ENCODE measurements at places on chromosomes 11 and 22. TPM values are rescaled to one million over a fixed set of nuclear protein-coding genes. Genes with fewer than 3 reads are reported as not detected.
A peak's percentile ranks its signal among the peaks of the same experiment; 100 is the strongest.

Gene EHF
- total RNA-seq = 342 TPM

DNA sequence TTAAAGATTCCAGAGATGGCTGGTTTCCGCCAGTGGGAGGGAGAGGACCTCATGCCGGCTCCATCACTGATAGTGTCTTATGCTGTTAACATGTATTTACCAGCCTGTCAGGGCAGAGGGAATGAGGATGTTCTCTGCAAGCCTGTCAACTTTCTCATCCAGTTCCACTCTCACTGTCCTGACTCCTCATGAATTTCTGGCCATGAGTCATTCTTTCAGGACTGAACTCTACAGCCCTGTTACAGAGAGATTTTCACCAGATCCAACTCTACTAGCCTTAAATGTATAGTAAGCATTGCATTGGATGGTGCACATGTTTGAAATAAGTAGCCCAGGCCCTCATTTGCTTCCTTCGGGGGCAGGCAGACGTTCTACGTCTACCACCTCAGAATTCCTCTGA is 387.7 kb downstream of the TMEM135 start:
- ATAC-seq = no peak

DNA sequence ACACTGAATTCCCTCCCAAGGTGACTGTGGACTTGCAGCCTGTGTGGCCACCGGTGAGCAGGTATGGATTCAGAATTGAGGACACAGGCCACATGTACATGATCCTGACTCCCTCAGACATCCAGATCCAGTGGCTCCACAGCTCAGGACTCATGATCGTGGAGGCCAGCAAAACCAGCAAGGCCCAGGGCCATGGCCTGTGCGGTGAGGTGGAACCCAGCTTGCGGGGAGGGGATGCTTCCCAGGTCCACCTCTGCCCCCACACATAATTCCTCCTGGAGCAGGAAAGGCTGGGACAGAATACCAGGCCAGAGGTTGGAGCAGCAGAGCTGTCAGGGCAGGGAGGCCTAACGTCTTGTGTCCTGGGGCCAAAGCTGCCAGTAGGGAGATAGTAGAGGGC is 82.1 kb downstream of the OTOG start:
- ATAC-seq = no peak

GRCh38 chr11:2928605-2929530 is at the start of gene PHLDA2:
Gene PHLDA2 (minus strand): TSS chr11:2929420. CDS start chr11:2929364, 56 bp downstream.
- peak; percentile 44 for ATAC-seq

DNA sequence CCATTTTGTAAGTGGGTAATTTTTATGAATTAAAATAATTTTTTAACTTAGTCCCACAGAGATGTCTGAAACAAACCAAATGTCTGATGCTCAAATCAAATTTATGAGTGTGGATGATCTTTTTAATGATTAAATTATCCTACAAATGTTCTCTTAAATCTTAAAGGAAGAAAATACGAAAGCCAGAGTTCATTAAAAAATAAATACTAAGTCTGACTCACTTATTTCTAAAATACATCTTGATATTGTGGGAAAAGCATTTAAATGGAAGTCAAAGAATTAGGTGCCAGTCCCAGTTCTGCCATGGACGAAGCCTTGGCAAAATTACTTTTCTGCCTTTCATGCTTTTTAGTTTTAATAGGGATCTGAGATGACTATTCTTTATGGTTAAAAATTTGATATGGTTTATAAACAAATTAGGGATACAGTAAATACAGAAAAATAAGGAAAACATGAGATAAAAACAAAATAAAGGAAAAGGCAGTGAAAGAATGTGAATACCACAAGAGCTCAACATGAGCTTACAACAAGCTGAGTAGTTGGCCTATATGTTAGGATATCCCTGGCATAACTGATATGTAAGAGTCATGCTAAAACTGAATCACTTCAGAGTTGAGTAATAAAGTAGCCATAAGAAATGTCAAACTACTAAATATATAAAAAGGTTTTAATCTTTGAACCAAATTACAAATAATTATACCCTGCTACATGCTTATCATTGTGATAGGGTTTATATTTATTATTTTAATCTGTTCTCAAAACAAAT is 9.2 kb downstream of the CCDC34 start:
- ATAC-seq = peak; percentile 47

GRCh38 chr22:37334461-37334858 is 52.2 kb downstream of the CYTH4 start:
- ATAC-seq = no peak

Gene MS4A5
- total RNA-seq = not detected

Gene OR52E8
- not detected for total RNA-seq

DNA sequence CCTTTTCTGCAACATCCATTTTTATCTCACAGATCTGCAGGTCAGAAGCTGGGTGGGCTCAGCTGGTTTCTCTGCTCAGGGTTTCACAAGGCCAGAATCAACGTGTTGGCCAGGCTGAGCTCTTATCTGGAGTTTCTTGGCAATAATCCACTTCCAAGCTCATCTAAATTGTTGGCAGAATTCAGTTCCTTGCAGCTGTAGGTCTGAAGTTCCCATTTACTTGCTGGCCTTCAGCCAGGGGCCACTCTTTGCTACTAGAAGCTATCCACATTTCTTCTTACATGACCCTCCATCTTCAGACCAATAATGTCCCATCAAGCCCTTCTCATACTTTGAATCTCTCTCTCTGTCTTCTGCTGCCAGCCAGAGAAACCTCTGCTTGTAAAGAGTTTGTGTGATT is 103.5 kb downstream of the WNT11 start:
- ATAC-seq = no peak

Gene C22orf42
- not detected for total RNA-seq

GRCh38 chr11:46360878-46361277 is 13.6 kb downstream of the DGKZ start:
- no peak for ATAC-seq

DNA sequence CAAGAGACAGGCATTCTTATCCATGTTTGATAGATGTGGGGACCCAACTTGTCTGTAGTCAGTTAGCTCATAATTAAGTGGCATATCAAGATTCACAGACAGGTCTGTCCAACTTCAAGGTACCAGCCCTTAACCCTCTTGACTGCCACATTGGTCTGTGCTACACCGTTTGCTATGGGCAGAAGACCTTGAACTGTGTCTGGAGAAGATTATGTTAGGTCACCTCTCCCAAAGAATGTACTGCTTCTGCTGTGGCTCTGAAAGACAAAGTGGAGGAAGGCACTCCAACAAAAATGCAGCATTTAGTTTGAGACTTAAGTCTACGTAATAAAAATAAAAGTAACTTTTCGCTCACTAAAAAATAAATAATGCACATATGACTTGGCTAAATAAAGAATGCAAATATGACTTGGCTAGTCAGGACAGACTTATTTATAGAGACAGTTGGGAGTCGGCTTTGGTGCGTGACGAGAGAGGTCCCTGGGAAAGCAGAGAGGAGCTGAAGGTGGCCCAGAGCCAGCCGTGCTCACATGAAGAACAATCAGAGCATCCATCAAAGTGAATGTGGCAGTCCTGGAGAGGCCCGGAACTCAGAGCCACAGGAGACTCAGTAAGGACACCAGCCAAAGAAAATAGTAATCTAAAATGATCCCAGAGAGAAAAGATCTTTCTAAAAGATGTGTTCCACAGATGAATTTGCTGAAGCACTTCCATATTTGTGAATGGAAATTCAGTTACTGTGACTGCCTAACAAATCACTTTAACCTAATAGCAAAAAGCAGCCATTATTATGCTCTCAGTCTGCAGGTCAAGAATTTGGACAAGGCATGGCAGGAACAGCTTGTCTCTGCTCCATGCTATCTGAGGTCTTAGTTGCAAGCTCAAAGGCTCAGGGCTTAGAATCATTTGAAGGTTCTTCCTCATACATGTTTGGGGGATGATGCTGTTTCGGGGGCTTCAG is 35.0 kb downstream of the CWC15 start:
- peak; percentile 32 for ATAC-seq

- ATAC-seq = no peak
Observed at GRCh38 chr11:65287601-65288000, 25.8 kb downstream of the POLA2 start.

- no peak for ATAC-seq
Observed at GRCh38 chr22:23715806-23716375, 25.1 kb downstream of the RGL4 start.

DNA sequence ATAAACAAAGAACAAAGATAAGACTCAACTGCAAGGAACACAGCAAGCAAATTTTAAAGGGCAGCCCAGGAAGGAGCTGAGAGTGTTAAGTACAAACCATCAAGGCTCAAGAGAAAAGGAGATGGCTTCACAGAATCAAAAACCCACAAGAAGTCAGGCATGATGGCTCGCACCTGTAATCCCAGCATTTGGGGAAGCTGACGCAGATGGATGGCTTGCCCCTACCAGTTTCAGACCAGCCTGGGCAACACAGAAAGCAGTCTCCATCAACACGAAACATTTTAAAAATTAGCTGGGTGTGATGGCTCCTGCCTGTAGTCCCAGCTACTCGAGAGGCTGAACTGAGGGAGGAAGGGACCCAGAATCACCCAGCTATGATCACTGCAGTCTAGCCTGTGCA is 32.6 kb downstream of the MAPK1 start:
- peak; percentile 25 for ATAC-seq

Gene FOSL1
- total RNA-seq = 28.9 TPM

Gene ALKBH8
- total RNA-seq = 4.2 TPM

Data from esophagus mucosa (tissue), 1 donor.